ENCODE measurements at places on chromosomes 5 and 9. TPM values are rescaled to one million over a fixed set of nuclear protein-coding genes. Genes with fewer than 3 reads are reported as not detected.

Gene MRPS30
- total RNA-seq, result 37.9 TPM

DNA sequence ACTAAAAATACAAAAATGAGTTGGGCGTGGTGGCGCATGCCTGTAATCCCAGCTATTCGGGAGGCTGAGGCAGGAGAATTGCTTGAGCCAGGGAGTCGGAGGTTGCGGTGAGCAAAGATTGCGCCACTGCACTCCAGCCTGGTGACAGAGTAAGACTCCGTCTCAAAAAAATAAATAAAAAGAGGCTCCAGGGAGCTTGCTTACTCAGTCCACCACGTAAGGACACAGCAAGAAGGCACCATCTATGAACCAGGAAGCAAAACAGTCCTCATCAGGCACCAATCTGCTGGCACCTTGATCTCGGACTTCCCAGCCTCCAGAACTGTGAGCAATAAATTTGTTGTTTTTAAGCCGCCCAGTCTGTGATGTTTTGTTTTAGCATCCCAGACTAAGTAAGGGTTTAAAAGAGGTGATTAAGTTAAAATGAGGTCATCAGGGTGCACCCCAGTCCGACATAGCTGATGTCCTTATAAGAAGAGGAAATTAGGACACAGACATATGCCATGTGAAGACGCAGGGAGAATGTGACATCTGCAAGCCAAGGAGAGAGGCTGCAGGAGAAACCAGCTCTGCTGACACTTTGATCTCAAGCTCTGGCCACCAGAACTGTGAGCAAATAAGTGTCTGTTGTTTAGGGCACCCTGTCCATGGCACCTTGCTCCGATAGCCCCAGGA is 45.9 kb downstream of the C9orf50 start:
- H3K27me3 ChIP-seq, result peaks cover 2% of the 10 kb centered on the region
- H3K4me3 ChIP-seq, result no peak overlapping the region
- no peak for DNase-seq
- H3K4me1 ChIP-seq, result peaks cover 26% of the 10 kb centered on the region
- H3K36me3 ChIP-seq, result peaks cover 3% of the 10 kb centered on the region

DNA sequence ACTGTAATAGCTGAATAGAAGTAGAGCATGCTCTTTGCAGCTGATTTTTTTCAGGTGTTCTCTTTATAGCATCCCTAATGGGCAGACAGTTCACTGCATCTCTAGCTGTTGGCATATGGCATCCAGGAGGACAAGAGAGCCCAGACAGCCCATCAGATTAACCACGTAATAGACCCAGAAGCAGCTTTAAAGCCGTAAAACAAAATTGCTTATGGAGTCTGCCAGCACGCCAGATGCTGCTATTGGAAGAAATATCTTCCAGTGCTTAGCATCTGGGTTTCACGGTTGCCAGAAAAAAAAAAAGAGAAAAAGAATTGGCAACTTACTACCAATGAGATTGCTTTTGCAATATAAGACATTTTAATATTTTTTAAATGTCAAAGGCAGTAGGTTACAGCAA is 869.4 kb upstream of the NUDT12 start:
- H3K4me1 ChIP-seq, result no peaks in the 10 kb centered on the region
- no peaks in the 10 kb centered on the region for H3K27me3 ChIP-seq
- no peak for DNase-seq
- H3K27ac ChIP-seq, result no peak overlapping the region
- no peak overlapping the region for H3K4me3 ChIP-seq

Gene ARID3C
- total RNA-seq, result 0.26 TPM

- DNase-seq, result no peak
- no peaks in the 10 kb centered on the region for H3K27me3 ChIP-seq
- H3K4me3 ChIP-seq, result no peak overlapping the region
- no peaks in the 10 kb centered on the region for H3K36me3 ChIP-seq
Measured at GRCh38 chr9:104872656-104873488, 55.1 kb downstream of the ABCA1 start.

Gene HAVCR2
- 51.9 TPM for total RNA-seq

GRCh38 chr9:128863647-128864046 is 18.1 kb downstream of the KYAT1 start:
- H3K4me1 ChIP-seq, result peaks cover 6% of the 10 kb centered on the region
- no peak overlapping the region for H3K27ac ChIP-seq
- no peak overlapping the region for H3K4me3 ChIP-seq
- peak; percentile 89 for DNase-seq
- H3K27me3 ChIP-seq, result no peaks in the 10 kb centered on the region
- H3K36me3 ChIP-seq, result no peaks in the 10 kb centered on the region

- H3K36me3 ChIP-seq, result no peaks in the 10 kb centered on the region
- no peak overlapping the region for H3K4me3 ChIP-seq
- H3K27me3 ChIP-seq, result no peaks in the 10 kb centered on the region
- no peak for DNase-seq
- no peak overlapping the region for H3K27ac ChIP-seq
- no peaks in the 10 kb centered on the region for H3K4me1 ChIP-seq
Measured at GRCh38 chr9:123607479-123607878, 251.5 kb downstream of the CRB2 start.

GRCh38 chr5:173245319-173246134 is 10.5 kb upstream of the NKX2-5 start:
- H3K27ac ChIP-seq, result no peak overlapping the region
- DNase-seq, result no peak
- H3K36me3 ChIP-seq, result peaks cover 1% of the 10 kb centered on the region

DNA sequence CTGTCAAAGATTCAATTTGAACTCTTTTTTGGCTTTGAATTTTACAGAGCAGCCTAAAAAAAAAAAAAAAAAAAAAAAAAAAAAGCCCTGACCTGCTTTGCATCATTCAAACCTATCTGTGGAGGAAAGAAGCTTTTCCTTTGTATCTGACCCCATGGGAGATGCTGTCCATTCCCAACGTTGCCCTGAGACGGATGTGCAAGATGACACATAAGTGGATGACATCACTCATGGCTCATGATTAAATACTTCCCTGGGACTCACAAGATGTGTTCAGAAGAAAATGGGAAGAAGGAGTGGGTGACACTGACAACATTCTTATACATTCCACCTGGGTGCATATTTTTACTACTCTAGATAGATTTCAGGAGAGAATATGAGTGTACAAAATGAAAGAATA is 245.7 kb upstream of the ELAVL2 start:
- H3K4me3 ChIP-seq, result no peak overlapping the region
- no peaks in the 10 kb centered on the region for H3K36me3 ChIP-seq
- no peak for DNase-seq
- H3K27me3 ChIP-seq, result no peaks in the 10 kb centered on the region
- no peaks in the 10 kb centered on the region for H3K4me1 ChIP-seq
- H3K27ac ChIP-seq, result no peak overlapping the region

Gene CYSRT1
- 0.89 TPM for total RNA-seq

DNA sequence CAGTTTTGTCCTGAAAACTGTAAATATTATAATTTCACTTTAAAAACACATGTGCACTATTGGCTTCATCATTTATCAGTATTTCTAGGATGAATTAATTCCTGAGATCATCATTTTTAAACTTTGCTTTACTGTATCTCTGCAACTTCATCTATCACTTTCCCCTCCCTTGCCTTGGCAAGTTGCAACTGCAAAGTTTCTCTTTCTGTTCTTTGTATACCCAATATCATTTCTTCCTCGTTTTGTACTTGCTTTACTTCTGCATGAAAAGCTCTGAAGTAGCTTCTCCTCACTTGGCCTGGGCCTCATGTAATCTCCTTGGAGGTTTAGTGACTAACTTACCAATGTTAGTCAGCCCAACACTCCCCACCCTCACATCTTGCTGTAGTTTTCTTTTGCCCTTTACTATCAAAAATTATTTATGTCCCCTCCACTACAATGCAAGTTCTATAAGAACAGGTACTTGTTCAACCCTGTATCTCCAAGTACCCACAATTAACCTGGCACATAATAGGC is 12.8 kb downstream of the C5orf63 start:
- H3K27ac ChIP-seq, result no peak overlapping the region
- peaks cover 21% of the 10 kb centered on the region for H3K36me3 ChIP-seq
- DNase-seq, result no peak
- H3K4me1 ChIP-seq, result peaks cover 6% of the 10 kb centered on the region
- H3K4me3 ChIP-seq, result no peak overlapping the region

DNA sequence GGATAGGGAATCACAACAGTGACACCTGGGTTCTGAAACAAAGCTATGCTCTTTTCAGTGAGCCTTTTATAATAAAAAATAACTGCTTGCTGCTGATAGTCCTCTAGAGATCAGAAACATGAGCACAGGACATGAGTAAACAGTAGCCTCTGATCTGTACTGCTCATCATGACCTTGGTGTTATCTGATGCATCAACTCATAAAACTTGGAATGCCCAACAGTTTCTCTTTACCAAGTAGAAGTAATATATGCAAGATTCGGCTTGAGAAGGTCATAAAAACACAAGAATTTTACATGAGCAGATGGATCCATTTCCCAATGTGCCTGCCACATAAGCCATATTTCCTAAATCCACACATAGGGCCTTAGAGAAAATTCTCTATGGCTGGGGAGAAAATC is 318.3 kb upstream of the GRAMD2B start:
- no peak overlapping the region for H3K4me3 ChIP-seq
- H3K27me3 ChIP-seq, result no peaks in the 10 kb centered on the region
- no peak overlapping the region for H3K27ac ChIP-seq
- no peaks in the 10 kb centered on the region for H3K36me3 ChIP-seq
- no peaks in the 10 kb centered on the region for H3K4me1 ChIP-seq

DNA sequence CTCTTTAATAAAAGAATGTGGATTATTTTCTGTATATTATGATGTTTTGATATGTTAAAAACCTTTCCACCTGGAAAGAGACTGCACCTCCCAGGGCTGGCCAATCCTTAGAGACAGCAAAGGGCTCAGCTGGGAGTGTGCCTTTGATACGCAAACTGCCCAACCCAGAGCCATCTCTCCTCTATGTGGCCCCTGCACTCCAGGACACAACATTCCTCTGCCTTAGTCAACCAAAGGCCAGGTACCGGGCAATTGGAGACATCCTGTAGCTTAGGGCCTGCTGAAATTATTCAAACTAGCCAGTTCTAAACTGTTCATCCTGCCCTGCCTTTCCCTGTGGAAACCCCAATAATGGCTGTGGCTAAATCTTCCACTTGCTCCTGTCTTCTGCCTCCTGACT is 5.0 kb upstream of the HSPB3 start:
- H3K4me1 ChIP-seq, result no peaks in the 10 kb centered on the region
- no peak for DNase-seq
- peaks cover 9% of the 10 kb centered on the region for H3K27me3 ChIP-seq
- no peak overlapping the region for H3K27ac ChIP-seq

GRCh38 chr5:122586351-122586750 is 188.5 kb upstream of the SNX2 start:
- no peaks in the 10 kb centered on the region for H3K36me3 ChIP-seq
- H3K27me3 ChIP-seq, result peaks cover 1% of the 10 kb centered on the region
- no peak overlapping the region for H3K27ac ChIP-seq

- DNase-seq, result no peak
- no peak overlapping the region for H3K27ac ChIP-seq
- no peak overlapping the region for H3K4me3 ChIP-seq
- peaks cover 8% of the 10 kb centered on the region for H3K36me3 ChIP-seq
- no peaks in the 10 kb centered on the region for H3K27me3 ChIP-seq
Measured at GRCh38 chr5:60613826-60614225, 86.1 kb downstream of the DEPDC1B start.

DNA sequence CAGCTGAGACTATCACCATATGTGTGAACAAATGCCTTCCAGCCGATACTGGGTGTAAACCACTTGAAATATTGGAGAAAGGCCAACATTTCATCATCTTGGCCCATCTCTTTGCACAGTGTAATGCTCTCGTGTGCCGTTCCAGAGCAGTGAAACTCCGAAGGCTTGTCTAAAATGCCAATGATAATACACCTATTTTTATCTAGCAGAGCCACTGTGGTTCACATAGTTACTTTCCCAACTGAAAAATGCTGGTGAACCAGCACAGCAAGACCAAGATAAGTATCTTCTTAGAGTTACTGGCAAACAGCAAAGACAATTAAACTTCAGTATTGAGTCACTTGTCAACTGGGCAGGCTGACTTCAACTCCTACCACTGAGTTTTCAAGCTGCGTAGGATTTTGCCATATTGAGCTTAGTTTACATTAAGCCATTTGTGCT is 379.9 kb upstream of the ACTBL2 start:
- H3K27me3 ChIP-seq, result no peaks in the 10 kb centered on the region
- no peaks in the 10 kb centered on the region for H3K4me1 ChIP-seq
- H3K36me3 ChIP-seq, result no peaks in the 10 kb centered on the region
- no peak overlapping the region for H3K4me3 ChIP-seq
- H3K27ac ChIP-seq, result no peak overlapping the region

Gene DCAF10
- 17.2 TPM for total RNA-seq

GRCh38 chr5:159697530-159697929 is 218.8 kb upstream of the ADRA1B start:
- no peaks in the 10 kb centered on the region for H3K4me1 ChIP-seq
- H3K27ac ChIP-seq, result no peak overlapping the region
- H3K27me3 ChIP-seq, result no peaks in the 10 kb centered on the region
- H3K4me3 ChIP-seq, result no peak overlapping the region

Gene GDF9
- 0.26 TPM for total RNA-seq

GRCh38 chr5:122727112-122727541 is 47.8 kb upstream of the SNX2 start:
- DNase-seq, result no peak
- H3K27me3 ChIP-seq, result peaks cover 32% of the 10 kb centered on the region
- peaks cover 8% of the 10 kb centered on the region for H3K4me1 ChIP-seq
- no peak overlapping the region for H3K27ac ChIP-seq
- H3K36me3 ChIP-seq, result no peaks in the 10 kb centered on the region

- H3K4me1 ChIP-seq, result peaks cover 6% of the 10 kb centered on the region
- H3K27ac ChIP-seq, result no peak overlapping the region
- H3K27me3 ChIP-seq, result no peaks in the 10 kb centered on the region
- H3K36me3 ChIP-seq, result no peaks in the 10 kb centered on the region
- no peak overlapping the region for H3K4me3 ChIP-seq
- DNase-seq, result no peak
Measured at GRCh38 chr9:83007521-83008300, 55.2 kb downstream of the RASEF start.

DNA sequence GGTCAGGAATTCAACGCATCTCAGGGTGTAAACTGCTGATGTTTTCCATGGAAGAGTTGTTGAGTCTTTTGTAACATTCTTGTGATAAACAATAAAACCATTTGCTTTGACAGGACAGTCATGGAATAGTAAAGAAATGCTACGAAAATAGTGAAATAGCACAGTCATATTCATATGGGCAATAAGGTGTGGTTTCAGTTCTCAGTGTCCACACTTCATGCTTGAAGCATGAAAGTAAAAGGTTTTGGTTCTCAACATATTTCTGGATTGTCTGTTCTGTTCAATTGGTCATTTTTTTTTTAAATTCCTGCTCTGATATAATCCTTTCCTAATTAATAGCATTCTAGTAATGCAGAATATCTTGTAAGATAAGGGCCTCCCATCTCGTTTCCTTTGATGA is 467.6 kb upstream of the ZNF608 start:
- no peaks in the 10 kb centered on the region for H3K4me1 ChIP-seq
- H3K27ac ChIP-seq, result no peak overlapping the region
- no peaks in the 10 kb centered on the region for H3K36me3 ChIP-seq
- H3K4me3 ChIP-seq, result no peak overlapping the region

Gene SCGB3A2
- total RNA-seq, result not detected

- no peak overlapping the region for H3K4me3 ChIP-seq
- H3K36me3 ChIP-seq, result no peaks in the 10 kb centered on the region
- no peak for DNase-seq
Measured at GRCh38 chr5:122493091-122494021, 181.3 kb downstream of the SNCAIP start.

GRCh38 chr5:173864126-173865050 is 23.8 kb upstream of the CPEB4 start:
- H3K4me1 ChIP-seq, result no peaks in the 10 kb centered on the region
- no peak overlapping the region for H3K27ac ChIP-seq
- H3K36me3 ChIP-seq, result no peaks in the 10 kb centered on the region
